ENCODE measurements at places on chromosomes 12 and 14. TPM values are rescaled to one million over a fixed set of nuclear protein-coding genes. Genes with fewer than 3 reads are reported as not detected.

Gene KRT83
- not detected for polyA plus RNA-seq

Gene GLT1D1
- polyA plus RNA-seq: 2.2 TPM

Gene RPGRIP1
- 0.64 TPM for polyA plus RNA-seq

Gene FKBP3
- polyA plus RNA-seq: 119 TPM

Gene GALNT6
- 6.6 TPM for polyA plus RNA-seq

Gene TAS2R13
- polyA plus RNA-seq: 0.10 TPM

Gene SLC6A15
- polyA plus RNA-seq: 0.37 TPM

Gene TRHDE
- polyA plus RNA-seq: 25.8 TPM

Gene KRT6A
- not detected for polyA plus RNA-seq

Gene GLT8D2
- polyA plus RNA-seq: 10.7 TPM

Gene MAPKAPK5
- 45.4 TPM for polyA plus RNA-seq

Gene EIF2S3B
- 0.60 TPM for polyA plus RNA-seq

Gene FITM1
- polyA plus RNA-seq: 2.3 TPM

Gene SLC5A8
- 53.6 TPM for polyA plus RNA-seq

Gene GPR84
- polyA plus RNA-seq: 0.16 TPM

Gene PROX2
- polyA plus RNA-seq: 2.8 TPM

Gene KRT85
- not detected for polyA plus RNA-seq

Gene OR4E2
- polyA plus RNA-seq: not detected

Gene LRFN5
- 11.8 TPM for polyA plus RNA-seq

Gene CEBPE
- polyA plus RNA-seq: 0.10 TPM

Gene NEK9
- polyA plus RNA-seq: 125 TPM

Gene METTL25
- polyA plus RNA-seq: 17.7 TPM

Gene SLCO1B1
- not detected for polyA plus RNA-seq

Gene CPNE6
- polyA plus RNA-seq: not detected

Gene MIPOL1
- polyA plus RNA-seq: 10.9 TPM

Gene GOLGA3
- 34.5 TPM for polyA plus RNA-seq

Gene OTUB2
- 4.2 TPM for polyA plus RNA-seq

Gene CLEC4C
- polyA plus RNA-seq: not detected

Gene C14orf180
- polyA plus RNA-seq: 0.28 TPM

Gene ESPL1
- polyA plus RNA-seq: 16.0 TPM

Gene MYL2
- not detected for polyA plus RNA-seq

Gene PLEK2
- polyA plus RNA-seq: 3.1 TPM

Gene TEX52
- 2.2 TPM for polyA plus RNA-seq

Gene RAD52
- polyA plus RNA-seq: 46.6 TPM

Gene SLC8A3
- 0.35 TPM for polyA plus RNA-seq

Gene TPPP2
- 4.0 TPM for polyA plus RNA-seq

Gene CFAP251
- 16.1 TPM for polyA plus RNA-seq

Gene RNASE13
- 0.93 TPM for polyA plus RNA-seq

Gene RTL1
- polyA plus RNA-seq: not detected

Gene PYGL
- 21.5 TPM for polyA plus RNA-seq

Gene WNK1
- polyA plus RNA-seq: 89.6 TPM

Gene ABCD4
- 143 TPM for polyA plus RNA-seq

All from renal pelvis (tissue), 12 donors.